ENCODE measurements at places on chromosomes 2 and 18.
A peak's percentile ranks its signal among the peaks of the same experiment; 100 is the strongest.

DNA sequence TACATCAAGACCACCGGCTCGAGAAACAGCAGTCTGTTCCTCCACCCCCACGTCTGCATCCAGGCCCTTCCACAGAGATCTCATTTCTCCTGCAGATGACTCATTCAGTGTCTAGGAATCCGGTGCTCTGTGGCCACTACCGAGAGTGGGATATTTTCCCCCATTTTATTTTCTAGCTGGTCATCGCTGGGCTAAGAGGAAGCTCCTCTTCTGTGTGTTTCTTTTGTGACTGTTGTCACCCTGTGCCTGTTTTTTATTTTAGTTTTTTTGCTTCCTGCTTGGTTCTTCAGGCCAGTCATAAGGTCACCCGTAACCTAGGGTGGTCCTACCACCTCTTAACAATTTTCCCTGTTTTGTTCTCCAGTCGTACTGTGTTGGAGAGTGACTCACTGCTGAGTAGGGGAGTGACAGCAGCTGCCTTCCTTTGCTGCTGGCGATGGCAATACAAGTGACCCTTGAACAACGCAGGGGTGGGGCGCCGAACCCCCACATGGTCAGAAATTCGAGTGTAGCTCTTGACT is 6.7 kb downstream of the RAMP1 start:
- DNase-seq = no peak

DNA sequence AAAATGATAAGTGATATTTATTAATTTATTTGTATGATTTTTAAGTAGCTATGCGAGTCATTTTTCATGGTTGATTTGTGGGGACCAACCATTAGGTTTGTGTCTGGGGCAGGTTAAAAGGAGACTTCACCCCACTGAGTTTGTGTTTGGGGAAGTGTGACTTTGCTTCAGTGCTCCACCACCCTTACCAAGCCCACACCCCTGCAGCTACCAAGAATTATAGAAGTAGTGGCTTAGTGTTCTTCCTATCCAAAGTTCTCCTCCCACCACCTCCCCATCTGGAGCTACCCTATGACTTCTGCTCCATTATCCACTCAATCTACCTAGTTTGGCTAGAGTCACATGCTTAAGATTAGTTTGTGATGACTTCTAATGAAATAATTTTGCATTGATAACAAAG is 182.1 kb upstream of the ZEB2 start:
- DNase-seq = no peak

DNA sequence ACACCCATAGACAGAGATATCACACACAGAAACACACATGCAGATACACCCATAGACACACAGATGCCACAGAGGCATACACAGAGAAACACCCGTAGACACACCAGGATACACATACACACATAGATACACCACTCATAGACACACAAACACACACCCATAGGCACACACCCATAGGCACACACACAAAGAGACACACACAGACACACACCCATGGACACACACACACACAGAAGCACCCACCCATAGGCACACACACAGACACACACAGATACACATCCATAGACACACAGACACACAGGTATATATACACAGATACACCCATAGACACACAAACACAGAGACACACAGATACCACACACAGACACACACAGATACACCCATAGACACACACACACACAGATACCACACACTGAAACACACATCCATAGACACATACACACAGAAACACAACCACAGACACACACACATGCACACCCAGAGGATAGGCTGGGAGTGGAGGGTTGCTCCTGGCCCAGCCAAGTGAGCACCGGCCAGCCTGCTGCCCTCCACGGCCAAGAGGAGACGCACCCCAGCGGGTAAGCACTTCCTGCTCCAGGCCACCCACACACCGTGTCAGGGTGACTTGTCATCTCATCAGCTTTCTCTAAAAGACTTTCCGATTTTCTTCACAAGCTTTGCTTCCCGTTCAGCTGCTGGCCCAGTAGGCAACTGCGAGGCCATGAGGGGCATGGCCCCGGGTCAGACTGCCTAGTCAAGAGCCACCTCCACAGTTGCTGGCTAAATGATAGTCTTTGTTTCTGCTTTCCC is 14.1 kb upstream of the CNNM3 start:
- no peak for DNase-seq

GRCh38 chr18:11553098-11553940 is 56.1 kb upstream of the SLC35G4 start:
- DNase-seq = peak; percentile 51

DNA sequence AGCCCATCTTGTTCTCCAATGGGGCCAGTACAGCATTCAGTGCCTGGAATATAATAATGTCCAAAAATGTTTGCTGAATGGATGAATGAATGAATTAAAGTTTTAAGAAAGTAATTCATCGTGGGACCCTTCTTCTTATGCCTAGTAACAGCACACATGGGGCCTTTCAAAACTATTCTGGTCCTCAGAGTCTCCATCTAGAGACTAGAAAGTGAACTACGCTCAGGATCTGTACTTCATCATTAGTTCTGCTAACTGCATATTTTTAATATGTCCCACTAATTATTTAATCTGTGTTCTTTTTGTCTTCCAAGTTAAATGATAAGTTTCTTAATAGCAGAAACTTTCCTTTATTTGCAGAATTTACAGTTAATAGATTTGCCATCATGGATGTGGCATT is 172.5 kb downstream of the SMAD2 start:
- no peak for DNase-seq

GRCh38 chr2:36680012-36680411 is 16.5 kb upstream of the VIT start:
- no peak for DNase-seq

DNA sequence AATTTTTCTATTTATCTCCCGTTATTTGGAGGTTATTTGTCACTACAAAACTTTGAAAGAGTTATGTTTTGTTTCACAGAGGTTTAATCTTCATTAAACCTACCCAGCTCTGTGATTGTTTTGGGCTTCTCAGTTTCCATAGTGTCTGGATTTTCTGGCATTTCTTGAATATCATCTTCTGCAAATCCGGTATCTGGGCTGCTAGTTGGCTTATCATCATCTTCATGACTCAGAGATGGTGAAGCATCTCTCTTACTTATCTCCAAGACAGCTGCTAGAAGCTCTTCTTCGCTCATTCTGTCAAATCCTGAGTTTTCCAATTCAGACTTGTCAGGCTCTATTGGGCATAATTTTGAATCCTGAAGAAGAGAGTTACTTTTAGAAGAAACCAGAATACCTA is 55.6 kb downstream of the VIL1 start:
- no peak for DNase-seq

DNA sequence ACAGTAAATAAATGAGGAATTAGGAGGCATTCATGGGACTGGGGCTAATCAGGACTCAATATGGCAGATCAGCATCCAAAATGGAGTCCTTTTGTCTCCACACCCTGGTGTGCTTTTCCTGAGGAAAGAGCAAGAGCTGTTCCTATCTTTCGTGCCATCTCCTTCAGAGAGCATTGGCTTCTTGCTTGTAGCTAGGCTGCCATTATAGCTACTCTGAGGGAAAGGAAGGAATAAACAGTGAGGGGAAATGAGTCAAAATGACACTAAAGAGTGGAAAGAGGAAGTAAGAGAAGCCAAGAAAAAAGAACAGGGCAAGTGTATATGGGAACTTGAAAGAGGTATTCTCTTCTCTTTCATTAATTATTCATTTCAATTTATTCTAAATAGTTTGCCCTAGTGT is 8.4 kb upstream of the NMI start:
- DNase-seq = no peak

- no peak for DNase-seq
Observed at GRCh38 chr2:237218756-237219155, 133.1 kb downstream of the COPS8 start.

GRCh38 chr2:218060950-218061660 is 7.9 kb upstream of the RUFY4 start:
- no peak for DNase-seq

- no peak for DNase-seq
Observed at GRCh38 chr2:38074764-38075506, 1.0 kb downstream of the CYP1B1 start.

DNA sequence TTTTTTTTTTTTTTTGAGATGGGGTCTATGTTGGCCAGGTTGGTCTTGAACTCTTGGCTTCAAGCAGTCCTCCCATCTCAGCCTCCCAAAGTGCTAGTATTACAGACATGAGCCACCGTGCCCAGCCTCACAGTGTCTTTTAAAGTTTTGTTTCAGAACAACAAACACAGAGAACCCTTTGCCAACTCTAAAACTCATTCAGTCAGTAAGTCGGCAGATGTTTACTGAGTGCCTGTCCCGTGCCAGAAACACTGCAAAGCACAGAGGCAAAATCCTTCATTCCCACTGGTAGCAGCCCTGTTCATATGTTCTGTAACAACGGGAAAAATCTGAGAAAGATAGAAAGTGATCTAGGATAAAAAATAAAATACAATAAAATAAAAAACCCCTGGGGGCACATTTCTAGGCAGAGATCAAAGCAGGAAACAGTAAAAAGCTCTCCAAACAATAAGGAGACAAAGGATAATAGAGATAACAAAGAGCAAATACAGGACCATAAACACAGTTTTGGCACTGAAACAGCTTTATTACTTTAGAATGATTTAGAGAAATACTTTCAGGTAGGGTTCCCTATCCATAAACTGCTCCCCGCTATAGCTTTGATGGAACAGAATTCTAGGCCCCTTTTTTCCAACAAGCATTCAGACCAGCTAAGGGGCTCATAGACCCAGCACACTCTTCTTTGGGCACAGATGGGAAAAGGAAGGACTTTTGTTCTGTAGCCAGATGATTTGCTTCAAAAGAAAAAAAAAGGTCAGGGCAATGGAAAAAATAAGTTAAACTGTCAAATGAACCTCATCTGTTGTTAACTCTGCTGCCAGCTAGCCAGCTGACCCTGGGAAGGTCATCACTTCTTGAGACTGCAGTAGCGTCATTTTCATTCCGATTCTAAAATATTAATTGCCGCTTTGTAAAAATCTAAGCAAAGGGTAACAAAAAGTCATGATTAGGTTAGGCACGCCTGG is 212.3 kb downstream of the CDH20 start:
- no peak for DNase-seq

DNA sequence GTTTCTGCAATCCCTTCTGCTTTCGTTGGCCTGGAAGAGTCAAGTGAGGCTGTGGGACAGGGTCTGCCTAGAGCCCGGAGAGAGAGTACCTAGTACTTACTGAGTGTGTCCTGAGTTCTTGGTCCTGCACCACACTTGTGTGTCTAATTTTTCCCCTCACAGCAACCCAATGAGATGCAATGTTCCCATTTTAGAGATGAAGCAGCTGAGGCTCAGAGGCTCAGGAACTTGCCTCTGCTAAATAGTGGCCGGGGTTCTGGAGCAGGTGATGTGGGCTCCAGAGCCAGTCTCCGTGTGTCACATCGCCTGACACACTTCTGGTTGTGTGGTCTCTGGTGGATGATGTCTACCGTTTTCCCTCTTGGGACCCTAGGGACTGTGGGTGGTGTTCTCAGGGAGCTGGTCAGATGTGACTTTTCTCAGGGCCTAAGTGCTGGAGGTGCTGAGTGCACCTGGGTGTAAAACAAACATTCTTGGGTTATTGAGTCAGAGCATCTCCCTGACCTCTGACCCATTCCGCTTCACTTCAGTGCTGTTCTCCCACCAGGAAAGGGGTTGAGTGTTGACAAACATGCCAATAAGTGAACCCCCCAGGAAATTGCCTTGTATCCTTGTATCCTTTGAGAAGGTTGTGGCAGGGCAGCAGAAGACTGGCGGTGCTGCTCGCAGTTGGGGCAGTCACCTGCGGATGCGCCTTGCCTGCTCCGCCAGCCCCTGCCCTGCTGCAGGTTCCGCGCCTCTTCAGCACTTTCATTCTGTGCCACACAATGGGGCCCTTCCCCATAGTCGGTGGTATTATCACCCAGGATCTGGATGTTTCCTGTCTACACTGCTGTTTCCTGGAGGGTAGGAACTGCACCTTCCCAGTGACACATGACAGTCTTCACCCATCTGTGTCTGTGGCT is 32.1 kb downstream of the HK2 start:
- no peak for DNase-seq

DNA sequence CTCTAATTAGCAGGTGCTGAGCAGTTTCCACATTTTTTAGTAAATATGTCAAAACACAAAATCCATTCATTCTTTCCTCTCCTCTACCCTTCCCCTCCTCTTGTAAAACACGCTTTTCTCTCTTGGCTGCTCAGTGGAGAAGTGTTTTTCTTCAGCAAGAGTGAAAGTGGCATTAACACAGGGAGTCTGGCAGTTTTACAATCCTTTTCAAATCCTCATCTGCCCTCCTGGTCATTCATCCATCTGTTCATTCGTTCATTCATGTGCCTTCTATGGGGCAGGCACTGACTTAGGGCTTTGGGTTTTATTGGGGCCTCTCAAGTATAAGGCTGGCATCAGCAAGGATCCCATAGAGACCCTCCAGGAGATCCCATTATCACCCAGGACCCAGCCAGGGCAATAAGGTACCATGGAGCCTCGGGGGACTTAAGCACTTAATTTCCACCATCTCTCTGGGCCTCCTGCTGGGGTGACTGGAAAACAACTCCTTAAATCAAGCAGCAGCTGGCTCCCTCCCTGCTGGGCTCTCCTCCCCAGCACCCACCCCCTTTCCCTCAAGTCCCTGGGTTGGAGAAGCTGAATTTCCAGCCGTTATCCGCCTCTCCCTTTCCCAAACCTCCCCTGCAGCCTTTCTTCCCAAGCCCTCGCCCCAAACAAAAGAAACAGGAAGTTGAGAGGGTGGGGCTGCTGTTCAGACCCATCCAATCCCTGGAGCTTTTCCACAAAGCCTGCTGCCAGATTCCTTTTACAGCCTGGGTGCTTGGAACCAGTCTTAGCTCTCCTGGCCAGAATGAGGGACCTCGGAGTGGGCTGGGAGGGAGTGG is 32.6 kb downstream of the MARCHF4 start:
- peak; percentile 76 for DNase-seq

DNA sequence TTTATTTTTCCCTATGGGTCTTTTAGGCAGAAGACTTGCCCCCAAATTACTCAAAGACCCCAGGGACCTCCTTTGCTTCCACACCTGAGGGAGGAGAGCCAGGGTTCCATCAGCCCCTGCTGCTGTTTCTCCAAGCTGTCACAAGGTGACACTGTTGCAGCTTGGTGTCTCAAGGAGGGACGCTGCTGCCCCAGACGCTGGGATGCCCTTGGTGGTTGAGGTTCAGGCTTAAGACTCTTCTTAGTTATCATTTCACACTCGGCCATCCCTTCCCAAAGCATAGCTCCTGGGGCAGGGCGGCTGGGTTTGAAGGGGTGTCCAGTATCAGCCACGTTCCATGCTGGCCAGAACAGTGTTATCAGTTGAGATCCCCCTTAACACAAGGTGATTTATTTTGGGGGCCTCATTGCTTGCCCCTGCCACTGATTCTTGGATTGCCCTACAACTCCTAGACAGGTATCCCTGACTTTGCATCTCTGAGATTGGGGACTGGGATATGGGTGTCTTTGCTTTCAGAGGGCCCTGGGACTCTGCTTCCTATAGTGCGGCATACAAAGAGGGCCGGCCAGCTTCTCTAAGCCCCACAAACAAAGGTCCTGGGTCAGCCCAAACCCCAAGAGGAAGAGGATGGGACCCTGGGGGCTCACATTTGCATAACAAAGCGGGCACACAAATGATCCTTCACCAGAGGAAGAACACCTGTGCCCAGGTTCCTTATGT is 22.7 kb downstream of the GPR55 start:
- DNase-seq = peak; percentile 69

DNA sequence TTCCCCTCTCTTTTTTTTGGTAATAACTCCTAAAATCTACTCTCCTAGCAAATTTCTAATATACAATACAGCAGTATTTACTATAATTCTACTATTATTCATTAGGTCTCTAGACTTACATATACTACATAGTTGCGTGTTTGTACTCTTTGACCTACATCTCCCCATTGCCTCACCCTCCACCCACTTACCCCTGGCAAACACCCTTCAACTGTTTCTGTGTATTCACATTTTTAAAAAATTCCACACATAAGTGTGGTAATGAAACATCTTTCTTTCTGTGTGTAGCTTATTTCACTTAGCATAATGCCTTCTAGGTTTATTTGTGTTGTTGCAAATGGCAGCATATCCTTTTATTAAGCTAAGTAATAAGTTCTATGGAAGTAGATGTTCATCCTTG is 336.0 kb downstream of the CCDC85A start:
- no peak for DNase-seq

All from WERI-Rb-1 (cell line).